T-cell (primary cell): ENCODE measurements at places on chromosomes 13 and 19.

DNA sequence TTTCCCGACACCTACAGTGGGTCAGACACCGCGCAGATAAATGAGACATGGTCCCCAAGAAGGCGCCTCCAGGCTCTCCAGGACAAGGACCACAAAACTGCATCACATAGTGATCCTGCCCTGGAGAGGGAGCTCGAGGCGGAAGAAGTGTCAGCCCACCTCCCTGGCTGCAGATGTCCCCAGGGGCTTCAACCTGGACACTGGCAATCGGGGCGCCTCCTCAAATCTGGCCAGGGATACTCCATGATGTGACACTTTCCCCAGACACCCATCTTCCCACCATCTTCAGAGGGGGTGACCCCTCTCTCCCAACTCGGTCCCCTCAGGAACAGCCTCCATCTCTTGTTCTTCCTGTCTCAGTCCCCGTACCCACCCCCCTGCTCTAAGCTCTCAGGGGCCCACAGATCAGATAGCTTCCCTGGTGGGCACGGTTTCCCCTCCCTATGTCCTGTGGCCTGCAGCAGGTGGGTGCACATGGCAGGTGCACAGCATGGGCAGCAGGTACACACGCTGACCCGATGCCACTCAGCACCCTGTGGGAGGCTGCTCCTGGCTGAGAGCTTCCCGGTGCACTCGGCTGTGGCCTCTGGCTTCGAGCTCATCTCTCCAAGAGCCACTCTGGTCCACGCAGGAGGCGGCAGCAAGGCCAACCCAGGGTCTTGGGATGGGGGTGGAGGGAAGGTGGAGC lies 61.2 kb downstream of the PEPD start:
- peaks cover 7% of the 10 kb centered on the region for H3K36me3 ChIP-seq
- H3K27me3 ChIP-seq = no peaks in the 10 kb centered on the region
- DNase-seq = no peak
- no peak overlapping the region for H3K27ac ChIP-seq
- no peaks in the 10 kb centered on the region for H3K4me1 ChIP-seq

- H3K27me3 ChIP-seq = peaks cover 83% of the 10 kb centered on the region
- no peak overlapping the region for H3K27ac ChIP-seq
- DNase-seq = no peak
- peaks cover 4% of the 10 kb centered on the region for H3K4me1 ChIP-seq
- no peak overlapping the region for H3K4me3 ChIP-seq
Measured at GRCh38 chr19:11268783-11269267, 6.5 kb upstream of the DOCK6 start.

DNA sequence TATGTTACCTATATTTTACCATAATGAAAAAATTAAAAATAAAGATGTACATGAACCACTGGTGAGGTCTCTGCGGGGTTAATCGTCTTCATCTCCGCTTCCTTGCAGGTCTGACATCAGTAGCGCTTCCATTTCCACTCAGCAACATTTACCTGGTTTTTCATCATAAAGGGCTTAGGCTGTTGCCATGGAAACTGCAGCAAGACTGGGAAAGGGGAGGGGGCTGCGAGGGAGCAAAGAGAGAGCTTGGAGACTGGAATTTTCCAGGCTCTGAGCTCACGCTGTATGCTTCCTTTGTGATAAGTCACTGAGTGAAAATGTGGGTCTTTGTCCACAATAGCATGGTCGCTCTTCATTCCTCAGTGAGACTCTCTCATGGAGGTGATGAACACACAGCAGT lies 136.6 kb upstream of the USP29 start:
- no peaks in the 10 kb centered on the region for H3K27me3 ChIP-seq
- H3K36me3 ChIP-seq = no peaks in the 10 kb centered on the region
- no peak overlapping the region for H3K4me3 ChIP-seq

DNA sequence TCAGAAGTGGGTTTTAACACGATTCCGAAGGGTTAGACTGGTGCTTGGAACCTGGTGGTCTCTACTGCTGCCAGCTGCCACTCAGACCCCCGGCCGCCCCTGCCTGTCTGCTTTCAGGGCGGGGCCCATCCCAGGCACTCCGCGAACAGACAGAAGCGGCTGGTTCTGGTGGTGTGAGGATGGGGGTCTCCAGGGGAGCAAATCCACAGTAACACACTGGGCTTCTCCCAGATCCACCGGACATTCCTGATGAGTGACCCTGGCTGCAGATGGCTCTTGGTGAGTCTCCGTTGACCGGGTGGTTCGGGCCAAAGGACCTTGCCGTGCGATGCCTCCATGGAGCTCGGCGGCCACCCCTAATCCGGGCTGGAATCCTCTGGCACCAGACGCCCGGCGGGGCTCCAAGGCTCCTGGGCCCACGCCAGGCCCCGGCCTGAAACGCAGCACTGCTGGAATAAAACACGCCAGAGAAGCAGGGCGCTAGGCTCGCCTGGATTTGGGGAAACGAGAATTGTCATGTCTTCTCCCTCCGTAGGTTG lies 2.1 kb upstream of the PTBP1 start:
- DNase-seq = no peak
- H3K36me3 ChIP-seq = no peaks in the 10 kb centered on the region
- no peak overlapping the region for H3K27ac ChIP-seq
- no peak overlapping the region for H3K4me3 ChIP-seq
- H3K4me1 ChIP-seq = peaks cover 31% of the 10 kb centered on the region

GRCh38 chr13:60139272-60139671 lies 24.5 kb downstream of the DIAPH3 start:
- no peak for DNase-seq
- H3K4me1 ChIP-seq = no peaks in the 10 kb centered on the region
- H3K4me3 ChIP-seq = no peak overlapping the region
- no peaks in the 10 kb centered on the region for H3K27me3 ChIP-seq

DNA sequence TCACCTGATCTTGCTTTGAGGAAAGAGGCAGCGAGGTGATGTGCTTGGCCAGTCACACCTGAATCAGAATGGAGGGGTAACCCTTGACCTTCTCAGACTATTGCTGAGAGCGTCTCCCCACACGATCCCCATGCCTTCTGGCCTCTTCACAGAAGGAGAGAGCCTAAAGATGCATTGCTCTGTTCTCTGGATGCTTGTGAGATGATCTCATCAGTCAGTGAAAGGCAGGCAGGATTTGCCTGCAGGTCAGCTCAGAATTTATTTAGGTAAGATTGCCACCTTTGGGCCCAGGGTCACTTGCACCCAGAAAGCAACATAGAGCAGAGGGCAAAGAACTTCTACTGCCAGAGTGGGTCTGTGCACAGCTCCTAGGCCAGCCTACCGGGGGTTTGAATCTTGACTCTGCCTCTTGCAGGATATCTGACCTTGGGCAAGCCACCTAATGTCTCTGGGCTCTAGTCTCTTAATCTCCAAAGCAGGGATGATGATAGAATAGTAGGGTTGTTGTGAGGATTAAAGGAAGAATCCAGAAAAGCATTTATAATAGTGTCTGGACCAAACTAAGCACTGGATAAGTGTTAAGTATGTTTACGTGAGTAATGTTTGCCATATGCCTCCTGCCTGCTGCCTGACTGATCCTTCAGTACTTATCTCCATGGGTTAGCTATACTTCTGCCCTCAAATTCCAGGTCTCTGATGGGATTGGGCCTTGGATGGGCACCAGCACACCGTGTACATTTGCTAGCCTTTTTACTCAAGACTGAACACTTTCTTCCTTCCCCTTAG lies 8.4 kb upstream of the FLT1 start:
- H3K27me3 ChIP-seq = peaks cover 10% of the 10 kb centered on the region
- no peak overlapping the region for H3K4me3 ChIP-seq
- no peaks in the 10 kb centered on the region for H3K4me1 ChIP-seq
- H3K27ac ChIP-seq = no peak overlapping the region

DNA sequence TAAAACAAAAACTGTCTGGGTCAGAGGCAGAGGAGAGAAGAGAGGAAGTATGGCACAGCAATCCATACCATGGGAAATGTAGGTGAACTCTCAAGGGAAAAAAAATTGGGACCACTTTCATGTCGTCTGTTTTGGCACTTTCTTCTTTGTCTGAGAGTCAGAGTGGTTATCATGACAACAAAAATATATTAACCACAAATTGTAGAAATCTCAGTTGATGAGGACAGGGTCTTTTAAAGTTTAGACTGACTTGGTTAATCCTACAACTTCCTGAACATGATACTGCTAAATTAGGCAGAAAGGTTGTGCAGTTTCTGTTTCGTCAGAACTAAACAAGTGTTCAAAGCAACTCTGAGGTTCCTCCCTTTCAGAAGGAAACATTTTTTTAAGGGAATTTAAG lies 15.2 kb downstream of the KLF5 start:
- no peak overlapping the region for H3K27ac ChIP-seq
- H3K27me3 ChIP-seq = no peaks in the 10 kb centered on the region
- H3K36me3 ChIP-seq = no peaks in the 10 kb centered on the region
- no peaks in the 10 kb centered on the region for H3K4me1 ChIP-seq

DNA sequence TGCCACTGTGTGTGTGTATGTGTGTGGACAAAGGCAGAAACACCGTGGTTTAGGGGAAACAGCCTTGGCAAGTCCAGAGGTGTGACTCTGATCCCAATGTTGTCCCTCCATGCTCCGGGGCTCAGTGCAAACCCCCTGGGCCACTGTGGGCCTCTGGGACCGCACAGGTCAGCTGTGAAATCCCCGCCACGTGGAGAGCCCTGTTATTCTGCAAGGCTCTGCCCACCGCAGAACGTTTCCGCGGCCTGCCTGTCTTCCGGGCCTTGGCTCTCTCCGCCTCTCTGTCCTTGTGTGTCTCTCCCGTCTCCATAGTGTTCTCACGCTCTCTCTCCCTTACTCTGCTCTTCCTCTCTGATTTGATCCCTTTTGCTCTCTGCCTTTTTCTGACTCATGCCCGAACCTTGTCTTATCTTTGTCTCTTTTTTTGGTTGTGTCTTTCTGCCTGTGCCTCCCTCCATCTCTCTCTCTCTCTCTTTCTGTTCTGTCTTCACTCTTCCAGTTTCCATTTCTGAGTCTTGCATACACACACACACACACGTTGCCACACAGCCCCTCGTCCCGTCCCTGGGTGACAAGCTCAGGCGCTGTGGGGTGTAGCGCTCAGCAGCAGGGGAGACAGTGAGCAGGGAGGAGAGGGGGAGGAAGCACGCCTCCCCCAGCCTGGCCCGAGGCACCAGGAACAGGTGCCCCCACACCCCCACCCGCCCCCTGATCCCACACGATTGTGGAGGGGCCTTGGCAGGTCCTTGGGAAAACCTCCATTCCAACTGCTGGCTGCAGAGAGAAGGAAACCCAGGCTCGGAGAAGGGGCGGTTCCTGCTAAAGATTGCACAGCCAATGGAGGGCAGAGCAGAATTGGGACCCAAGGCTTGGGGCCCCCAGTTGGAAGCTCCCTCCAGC lies 3.0 kb downstream of the TTYH1 start:
- H3K4me1 ChIP-seq = peaks cover 4% of the 10 kb centered on the region
- H3K27ac ChIP-seq = no peak overlapping the region
- H3K36me3 ChIP-seq = no peaks in the 10 kb centered on the region
- no peak for DNase-seq
- H3K4me3 ChIP-seq = no peak overlapping the region

- no peak for DNase-seq
- no peak overlapping the region for H3K4me3 ChIP-seq
- no peak overlapping the region for H3K27ac ChIP-seq
Measured at GRCh38 chr13:91249370-91249769, 98.1 kb upstream of the MIR17HG start.

DNA sequence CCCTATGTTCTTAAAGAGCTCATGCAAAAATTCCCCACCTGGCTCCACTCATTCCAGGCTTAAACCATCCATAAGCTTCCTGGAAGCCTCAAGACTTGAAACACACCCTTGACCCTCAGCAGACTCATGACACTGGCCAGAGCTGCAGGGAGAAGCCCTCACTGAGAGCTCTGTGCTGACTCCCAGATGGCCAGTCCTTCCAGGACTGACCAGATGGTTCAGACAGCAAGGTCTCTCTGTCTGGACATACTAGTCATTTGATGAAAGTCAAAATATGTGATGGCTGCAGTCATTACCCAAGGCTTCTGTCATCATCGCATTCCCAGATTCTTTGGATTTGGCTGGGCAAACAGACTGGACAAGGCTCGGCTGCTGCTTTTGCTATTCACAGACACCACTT lies 397.4 kb downstream of the FOXO1 start:
- H3K27ac ChIP-seq = no peak overlapping the region
- H3K4me1 ChIP-seq = peaks cover 18% of the 10 kb centered on the region
- no peaks in the 10 kb centered on the region for H3K36me3 ChIP-seq
- DNase-seq = no peak

DNA sequence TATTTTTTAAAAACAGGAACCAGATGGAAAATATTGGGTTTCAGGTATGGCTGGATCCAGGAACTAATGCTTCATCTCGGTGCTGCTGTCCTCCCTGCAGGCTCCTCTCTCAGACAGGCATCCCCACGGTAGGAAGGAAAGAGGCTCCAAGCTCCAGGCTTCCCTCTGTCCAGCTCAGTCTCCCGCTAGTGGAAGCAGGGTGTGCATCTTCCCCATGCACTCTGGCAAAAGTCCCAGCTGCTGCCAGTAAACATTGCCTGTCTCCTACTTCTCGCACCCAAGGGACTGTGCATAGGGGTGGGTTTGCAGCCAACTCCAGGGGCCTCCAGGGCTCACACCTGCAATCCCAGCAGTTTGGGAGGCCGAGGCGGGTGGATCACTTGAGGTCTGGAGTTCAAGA lies 29.2 kb downstream of the IL12RB1 start:
- H3K4me1 ChIP-seq = peaks cover 22% of the 10 kb centered on the region
- H3K27me3 ChIP-seq = no peaks in the 10 kb centered on the region
- DNase-seq = no peak
- no peak overlapping the region for H3K4me3 ChIP-seq
- peaks cover 28% of the 10 kb centered on the region for H3K36me3 ChIP-seq

DNA sequence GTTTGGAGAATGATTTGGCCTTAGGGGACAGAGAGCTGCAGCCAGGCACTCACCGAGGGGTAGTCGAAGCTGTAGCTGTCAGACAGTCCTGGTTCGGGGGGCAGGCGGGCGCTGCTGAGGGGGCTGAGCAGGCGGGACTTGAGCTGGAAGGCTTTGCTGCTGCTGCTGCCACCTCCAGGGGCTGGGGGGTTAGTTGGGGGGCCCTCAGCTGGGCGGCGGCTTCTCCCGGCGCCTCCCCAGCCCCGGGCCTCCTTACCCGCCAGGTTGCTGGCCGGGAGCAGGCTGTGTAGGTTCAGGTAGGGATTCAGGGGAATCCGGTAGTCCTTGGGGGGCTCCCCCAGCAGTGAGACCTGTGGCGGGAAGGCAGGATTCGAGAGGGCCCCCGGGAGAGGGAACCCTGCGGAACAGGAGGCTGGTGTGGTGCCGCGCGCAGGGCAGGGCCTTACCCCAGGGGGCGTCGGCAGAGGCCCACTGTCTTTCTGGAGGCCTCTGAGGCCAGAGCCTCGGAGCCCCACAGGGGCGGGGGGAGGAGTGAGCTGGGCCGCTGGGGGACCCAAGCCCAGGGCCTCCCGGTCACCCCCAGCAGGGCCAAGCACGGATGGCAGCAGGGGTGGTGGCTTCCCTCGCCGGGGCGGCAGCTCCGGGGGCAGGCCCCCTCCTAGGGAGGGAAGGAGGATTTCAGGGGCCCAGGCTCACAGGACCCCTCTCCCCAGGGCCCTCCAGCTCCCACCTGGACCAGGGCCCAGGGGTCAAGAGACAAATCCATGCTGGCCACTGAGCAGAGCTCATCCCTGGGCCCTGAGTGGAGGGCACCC lies 5.0 kb upstream of the FDX2 start:
- H3K36me3 ChIP-seq = peaks cover 36% of the 10 kb centered on the region
- no peaks in the 10 kb centered on the region for H3K4me1 ChIP-seq
- no peak overlapping the region for H3K27ac ChIP-seq
- no peaks in the 10 kb centered on the region for H3K27me3 ChIP-seq
